ENCODE measurements at places on chromosomes 13 and 19.

DNA sequence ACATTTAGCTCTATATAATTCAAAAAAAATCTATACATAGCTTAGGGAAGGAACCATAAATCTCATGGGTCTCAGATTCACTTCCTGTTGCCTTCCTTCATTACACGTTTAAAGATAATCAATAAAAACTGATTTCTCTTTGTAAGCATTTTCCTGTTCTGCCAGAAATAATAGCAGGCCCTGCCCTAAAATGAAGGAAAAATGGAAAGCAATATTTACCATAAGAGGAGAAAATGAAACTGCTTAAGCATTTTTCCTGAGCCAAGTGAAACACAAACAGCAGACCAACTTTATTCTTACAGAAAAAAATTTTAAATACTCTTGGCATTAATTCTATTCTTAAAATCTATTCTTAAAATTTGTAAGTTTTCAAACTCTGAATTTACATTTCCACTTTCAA is 4.0 kb downstream of the LHFPL6 start:
- DNase-seq: peak; percentile 51

- DNase-seq: peak; percentile 68
Measured at GRCh38 chr19:36420961-36421748, 2.7 kb upstream of the ZFP82 start.

DNA sequence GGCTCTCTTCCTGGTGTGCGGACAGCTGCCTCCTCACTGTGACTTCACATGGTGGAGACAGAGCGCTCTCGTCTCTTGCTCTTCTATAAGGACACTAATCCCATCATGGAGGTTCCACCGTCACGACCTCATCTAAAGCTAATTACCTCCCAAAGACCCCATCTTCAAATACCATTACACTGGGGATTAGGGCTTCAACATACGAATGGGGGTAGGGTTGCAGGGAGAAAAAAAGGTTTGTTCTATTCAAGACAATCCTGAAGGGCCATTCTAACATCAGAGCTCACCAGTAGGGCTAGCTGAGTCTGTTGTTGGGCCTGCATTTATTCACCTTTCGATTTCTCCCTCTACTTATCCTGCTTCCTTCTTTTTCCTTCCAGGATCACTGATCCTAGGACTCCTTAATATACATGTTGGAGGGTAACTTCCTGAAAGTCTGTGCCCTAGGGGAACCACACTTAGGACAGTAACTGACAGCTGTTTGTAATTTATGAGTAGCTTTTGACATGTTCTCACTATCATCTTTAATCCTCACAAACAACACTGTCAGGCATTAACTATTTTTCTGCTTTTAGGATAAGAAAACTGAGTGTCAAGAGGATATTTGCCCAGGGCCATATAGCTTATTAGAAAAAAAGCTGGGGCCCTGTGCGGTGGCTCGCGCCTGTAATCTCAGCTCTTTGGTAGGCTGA is 18.8 kb upstream of the GTF2F2 start:
- DNase-seq: no peak

- DNase-seq: no peak
Measured at GRCh38 chr13:65990684-65991083, 1239.5 kb downstream of the PCDH9 start.

DNA sequence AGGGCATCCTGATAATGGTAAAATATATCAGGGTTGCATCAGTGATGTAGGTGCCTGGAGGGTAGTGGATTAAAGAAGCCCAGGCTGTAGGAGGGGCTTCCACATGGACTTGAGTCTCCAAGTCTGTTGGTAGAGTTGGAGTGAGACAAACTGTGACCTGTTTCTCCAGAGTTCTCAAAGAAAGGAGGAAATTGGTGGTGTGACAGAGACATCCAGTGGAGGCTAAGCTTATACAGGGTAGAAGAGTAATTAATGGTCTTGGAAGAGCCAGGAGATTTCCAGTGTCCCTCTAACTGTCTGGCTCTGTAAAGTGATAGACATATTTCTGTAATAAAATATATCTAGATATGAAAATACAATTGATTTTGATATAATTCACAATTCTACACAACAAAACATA is 61.1 kb downstream of the GPC5 start:
- DNase-seq: no peak

GRCh38 chr13:45823583-45823982 is 28.0 kb downstream of the SIAH3 start:
- no peak for DNase-seq

- peak; percentile 74 for DNase-seq
Measured at GRCh38 chr13:37230346-37230745, 124.9 kb upstream of the CSNK1A1L start.

GRCh38 chr13:114017028-114017630 is 43.3 kb upstream of the C13orf46 start:
- DNase-seq: no peak

- DNase-seq: no peak
Measured at GRCh38 chr13:38826182-38826813, 139.4 kb downstream of the FREM2 start.

- DNase-seq: peak; percentile 47
Measured at GRCh38 chr19:17855280-17856152, 4.2 kb upstream of the RPL18A start.

DNA sequence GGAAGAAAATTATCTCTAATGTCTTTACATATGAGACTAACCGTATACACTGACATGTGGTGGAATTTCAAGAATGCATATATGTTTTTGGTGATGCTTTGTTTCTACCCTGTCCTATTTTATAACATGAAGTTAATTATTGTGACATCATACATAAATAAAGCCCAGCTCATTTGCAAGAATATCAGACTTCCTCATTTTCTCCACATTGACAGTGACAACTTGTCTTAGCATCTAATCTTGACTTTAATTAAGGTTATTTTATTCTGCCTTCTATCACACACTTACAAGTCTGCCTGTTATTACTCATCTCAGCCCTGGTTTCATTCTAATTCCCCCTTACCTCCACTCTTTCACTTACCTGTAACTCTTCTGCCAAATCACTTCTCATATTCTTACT is 140.6 kb upstream of the STARD13 start:
- no peak for DNase-seq

GRCh38 chr13:113820813-113821651 is 42.8 kb downstream of the GAS6 start:
- DNase-seq: peak; percentile 73

DNA sequence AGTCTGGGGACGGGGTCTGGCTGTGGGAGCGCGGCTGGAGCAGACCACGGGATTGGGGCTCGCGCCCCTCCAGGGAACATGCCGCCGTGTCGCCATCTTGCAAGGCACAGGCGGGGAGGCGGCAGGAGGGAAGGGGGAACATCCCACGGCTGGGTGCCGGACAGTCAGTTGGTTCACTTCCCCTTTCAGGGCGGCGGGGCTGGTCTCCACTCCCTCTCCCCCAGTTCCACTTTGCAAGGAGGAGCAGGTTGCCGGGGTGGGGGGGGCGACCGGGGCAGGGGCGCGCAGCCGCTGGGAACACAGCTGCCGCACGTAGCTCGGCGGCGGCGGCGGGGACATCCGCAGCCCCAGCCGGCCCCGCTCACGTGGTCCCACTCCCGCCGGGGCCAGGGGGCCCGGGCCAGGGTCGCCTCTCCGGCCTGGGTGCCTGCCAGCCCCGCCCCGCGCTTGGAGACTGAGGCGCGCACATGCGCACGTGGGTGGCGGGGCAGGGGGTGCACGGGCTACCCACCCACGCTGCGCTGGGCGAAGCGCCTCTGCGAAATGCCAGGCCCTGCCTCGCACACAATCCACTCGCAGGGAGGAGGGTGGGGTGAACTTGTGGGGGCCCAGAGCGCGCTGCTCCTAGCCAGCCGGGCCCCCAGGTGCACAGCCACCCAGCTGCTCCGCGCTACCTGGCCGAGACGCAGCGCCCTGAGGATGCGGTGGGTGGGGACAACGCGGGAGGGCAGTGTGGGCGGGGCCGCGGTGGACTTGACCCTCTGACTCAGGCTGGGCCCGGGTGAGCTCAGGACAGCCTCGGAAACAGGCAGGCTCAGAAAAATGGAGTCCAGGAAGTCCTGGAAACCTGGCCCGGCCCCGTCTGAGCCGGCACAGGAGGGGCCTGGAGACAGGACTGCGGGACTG is 6.4 kb downstream of the KLF16 start:
- DNase-seq: no peak

GRCh38 chr19:35013820-35014754 is 14.0 kb downstream of the GRAMD1A start:
- no peak for DNase-seq

GRCh38 chr19:8416796-8417195 is 3.7 kb downstream of the MARCHF2 start:
- DNase-seq: no peak

DNA sequence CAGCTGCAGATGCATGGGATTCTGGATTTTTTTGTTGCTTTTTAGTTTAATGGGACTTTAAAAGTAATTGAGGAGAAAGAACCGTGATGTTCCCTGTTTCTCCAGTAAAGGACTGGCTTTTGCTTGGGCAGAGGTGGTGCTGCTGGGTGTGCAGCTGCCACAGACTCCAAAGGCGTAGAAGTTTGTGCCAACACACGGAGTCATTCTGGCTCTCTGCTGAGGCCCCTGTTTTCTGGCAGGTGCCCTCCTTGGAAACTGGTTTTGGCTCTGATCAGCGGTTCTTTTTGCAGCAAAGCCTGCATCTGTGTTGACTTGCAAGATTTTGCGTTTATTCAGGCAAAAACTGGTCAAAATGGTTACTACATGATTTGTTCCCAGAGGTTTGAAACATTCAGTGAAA is 16.0 kb upstream of the QTRT1 start:
- no peak for DNase-seq

DNA sequence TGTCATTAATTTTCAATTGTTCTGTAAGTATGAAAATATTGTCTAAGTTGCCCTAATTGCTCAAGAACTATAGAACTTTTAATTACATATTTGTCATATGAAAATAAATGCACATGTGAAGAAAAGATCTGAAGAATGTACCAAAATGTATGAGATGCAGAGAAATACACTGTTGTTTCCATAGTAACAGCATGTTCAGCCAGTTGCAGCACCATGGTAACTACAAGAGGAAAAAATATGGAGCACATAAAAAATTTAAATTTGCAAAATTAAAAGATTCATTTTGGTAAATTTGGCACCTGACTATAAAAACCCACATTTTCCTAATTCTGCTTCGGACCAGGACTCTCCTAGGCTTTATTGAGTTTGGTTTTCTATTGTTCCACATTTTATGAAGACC is 1170.0 kb upstream of the MIR17HG start:
- DNase-seq: no peak

DNA sequence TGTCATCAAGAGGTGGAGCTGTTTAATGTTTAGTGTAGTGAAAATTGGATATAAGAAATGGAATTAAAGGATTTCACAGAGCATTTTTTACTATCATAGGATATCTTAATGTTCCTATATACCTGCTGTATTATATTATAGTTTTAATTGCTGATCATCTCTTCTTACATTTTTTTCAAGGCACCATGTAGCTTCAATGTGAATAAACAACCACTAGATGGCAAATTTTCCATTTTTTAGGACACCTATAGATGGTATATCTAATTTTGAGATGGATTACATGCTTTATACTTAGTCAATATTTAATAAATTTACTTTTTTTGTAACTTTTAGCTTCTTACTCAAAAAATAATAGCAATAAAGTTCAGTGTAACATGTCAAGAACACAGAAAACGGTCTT is 9.0 kb upstream of the ATXN8OS start:
- DNase-seq: no peak
